Central memory CD4-positive, alpha-beta T cell (primary cell): ENCODE measurements at places on chromosomes 5 and 9.

- no peak for DNase-seq
These were observed 799.0 kb downstream of the TLR4 start for GRCh38 chr9:118503236-118503635.

DNA sequence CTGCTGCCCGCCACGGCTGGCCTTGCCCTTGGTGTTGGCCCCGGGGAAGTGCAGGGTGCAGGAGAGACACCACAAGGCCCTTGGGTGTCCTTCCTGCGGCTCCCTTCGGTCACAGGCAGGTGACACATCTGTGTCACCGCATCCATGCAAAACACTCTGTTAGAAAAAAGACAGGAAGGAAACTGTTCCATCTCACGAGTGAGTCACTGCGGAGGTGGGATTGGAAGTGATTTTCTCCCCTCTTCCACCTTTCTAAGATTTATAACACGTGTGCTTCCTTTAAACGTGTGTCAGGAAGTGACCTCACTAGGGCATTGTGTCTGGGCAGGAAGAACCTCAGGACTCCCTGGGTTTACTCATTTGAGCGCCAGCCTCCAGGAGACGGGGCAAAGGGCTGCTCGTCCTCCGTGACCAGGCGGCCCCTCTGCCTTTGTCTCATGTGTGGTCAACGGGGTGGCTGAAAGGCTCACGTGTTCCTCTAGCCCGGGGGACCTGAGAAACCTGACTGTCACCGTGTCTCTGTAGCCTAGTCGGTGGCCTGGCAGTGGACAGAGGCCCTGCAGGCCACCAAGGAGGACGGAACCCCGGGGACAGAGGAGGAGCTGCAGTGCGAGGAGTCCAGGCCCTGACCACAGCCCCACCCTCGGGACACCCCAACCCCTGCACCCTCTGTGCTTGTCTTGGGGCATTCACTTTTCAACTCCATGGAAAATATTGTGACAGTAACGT, 4.9 kb upstream of the LCN1 start:
- DNase-seq, result no peak

GRCh38 chr9:136838314-136839228, 3.7 kb upstream of the AJM1 start:
- no peak for DNase-seq

GRCh38 chr9:70581955-70582350, 167.5 kb upstream of the KLF9 start:
- DNase-seq, result no peak

DNA sequence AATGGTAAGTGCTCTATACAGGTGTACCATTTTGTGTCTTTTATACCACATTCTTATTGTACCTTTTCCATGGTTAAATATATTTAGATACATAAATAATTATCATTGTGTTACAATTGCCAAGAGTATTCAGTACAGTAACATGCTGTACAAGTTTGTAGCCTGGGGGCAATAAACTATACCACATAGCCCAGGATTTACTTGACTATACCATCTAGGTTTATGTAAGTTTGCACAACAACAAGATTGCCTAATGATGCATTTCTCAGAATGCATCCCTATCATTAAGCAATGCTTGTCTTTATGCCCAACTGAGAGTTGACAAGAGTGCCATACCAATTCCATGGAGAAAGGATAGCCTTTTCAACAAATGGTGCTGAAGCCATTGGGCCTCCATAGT, 136.7 kb upstream of the PJA2 start:
- DNase-seq, result no peak

DNA sequence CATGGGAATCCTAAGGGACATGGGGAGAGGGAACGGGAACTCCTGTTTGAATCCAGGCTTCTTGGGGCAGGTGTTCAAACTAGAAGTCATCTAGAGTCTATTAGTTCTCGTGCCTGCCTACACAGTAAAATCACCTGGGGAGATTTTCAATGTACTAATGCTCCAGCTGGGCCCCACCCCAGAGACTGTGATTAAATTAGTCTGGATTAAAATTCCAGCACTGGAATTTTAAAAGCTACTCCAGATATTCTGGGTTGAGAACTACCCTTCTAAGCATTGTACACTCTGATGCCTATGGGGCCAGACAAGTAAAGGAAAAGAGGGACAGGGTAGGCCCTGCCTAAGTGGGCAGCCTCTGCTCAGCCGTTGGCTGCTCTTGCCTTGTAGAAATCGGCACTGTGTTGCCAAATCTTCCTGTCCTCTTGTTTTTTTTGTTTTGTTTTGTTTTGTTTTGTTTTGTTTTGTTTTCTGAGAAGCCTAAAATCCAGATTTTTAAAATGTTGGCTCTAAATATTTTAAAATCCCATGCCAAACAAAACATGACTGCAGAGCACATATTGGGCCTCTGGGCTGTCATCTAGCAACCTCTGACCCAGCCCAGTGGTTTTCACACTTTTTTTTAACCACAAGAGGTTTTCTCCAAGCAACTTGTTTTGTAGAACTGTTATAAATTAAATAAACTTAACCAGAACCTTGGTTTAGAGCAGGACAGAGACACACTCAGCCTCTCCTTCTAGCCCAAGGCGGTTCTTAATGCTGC, 29.0 kb downstream of the ADRB2 start:
- peak; percentile 42 for DNase-seq

GRCh38 chr5:139847790-139848507, 52.3 kb downstream of the PSD2 start:
- DNase-seq, result peak; percentile 78
